CD4-positive, alpha-beta T cell treated with Interleukin-12 subunit alpha and Interleukin-12 subunit beta, for 1 hour (primary cell): ENCODE measurements at places on chromosomes 5 and 9.

- no peak for DNase-seq
Measured at GRCh38 chr5:135115591-135115990, 81.6 kb upstream of the PITX1 start.

GRCh38 chr5:67200809-67201562 is 4.4 kb upstream of the CD180 start:
- DNase-seq = no peak

DNA sequence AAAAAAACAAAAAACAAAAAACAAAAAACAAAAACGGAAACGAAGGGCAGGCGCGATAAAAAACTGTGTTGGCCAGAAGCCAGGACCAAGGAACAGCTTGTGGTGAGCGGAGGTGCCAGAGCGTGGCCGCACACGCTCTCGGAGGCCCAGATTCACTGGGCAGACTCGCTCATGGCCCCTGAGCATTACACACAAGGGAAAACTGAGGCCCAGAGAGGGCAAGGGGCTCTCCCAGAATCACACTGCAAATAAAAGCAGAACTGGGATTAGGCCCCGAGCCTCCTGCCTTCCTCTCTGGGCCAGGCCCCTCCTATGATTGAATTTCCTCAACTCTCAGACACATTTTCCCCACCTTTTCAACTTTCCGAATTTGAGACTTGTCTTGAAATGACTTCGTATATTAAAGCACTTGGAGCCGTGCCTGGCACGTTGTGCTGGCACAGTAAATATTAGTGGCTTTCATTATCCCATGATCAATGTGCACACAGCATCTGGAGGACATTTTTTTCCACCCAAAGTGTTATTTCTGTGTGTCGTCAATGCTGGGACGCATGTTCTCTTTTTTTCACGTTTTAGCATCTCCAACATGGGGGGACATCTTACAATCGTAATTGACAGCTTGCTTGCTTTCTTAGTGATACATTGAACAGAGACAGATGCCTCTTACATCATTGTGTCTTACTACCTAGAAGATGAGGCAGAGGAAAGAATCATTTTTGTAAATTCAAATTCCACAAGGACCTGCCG is 7.4 kb downstream of the FIBCD1 start:
- no peak for DNase-seq

DNA sequence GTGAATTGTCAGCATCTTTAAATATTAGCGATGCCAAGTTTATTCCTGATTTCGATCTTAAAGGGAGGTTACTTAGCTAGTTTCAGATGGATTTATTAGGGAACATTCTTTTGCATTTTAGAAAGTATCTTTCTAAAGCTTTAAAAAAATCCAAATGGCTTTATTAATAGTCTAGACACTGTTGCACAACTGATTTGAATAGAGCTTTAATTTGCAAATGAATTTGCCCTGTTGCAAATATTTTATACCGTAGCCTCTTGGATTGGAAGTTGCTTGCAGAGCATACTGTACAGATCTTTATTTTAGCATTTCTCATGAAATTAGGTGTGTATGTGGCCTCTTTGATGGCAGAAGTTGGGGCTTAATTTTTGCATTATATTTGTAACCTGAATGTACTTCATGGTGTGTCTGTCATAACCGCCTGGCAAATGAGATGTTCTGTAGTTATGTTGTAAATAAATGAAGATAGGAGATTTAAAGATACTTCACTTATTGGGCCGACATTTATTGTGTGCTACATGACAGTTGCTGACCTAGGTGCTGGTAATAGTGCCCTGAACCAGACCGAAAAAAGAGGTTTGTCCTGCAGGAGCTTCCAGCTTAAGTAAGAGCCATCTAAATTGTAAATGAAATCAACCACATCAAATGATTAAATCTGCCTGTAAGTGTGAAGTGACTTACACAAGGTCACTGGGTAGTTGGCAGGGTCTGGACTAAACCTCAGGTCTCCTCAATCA is 1.8 kb downstream of the TCERG1 start:
- no peak for DNase-seq

DNA sequence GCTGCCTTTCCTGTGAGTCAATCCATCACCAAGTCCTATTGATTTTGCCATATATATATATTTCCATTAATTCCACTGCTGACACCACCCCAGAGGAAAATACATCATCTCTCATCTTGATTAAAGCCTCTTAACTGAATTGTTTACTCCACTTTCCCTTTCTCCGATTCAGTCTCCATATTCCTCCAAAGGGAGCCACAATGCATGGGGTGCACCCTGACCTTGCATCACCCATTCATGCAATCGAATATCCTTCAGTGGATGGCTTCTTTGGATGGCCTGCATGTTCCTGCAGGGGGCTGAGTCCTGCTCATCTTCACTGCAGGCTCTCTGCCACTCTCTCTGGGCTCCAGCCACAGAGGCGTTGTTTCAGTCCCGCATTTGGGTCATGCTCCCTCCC is 231.0 kb downstream of the SNX18 start:
- no peak for DNase-seq

GRCh38 chr9:115551396-115551795 is 433.4 kb upstream of the TNC start:
- no peak for DNase-seq

- no peak for DNase-seq
Measured at GRCh38 chr9:77981332-77981731, 50.3 kb downstream of the GNAQ start.

DNA sequence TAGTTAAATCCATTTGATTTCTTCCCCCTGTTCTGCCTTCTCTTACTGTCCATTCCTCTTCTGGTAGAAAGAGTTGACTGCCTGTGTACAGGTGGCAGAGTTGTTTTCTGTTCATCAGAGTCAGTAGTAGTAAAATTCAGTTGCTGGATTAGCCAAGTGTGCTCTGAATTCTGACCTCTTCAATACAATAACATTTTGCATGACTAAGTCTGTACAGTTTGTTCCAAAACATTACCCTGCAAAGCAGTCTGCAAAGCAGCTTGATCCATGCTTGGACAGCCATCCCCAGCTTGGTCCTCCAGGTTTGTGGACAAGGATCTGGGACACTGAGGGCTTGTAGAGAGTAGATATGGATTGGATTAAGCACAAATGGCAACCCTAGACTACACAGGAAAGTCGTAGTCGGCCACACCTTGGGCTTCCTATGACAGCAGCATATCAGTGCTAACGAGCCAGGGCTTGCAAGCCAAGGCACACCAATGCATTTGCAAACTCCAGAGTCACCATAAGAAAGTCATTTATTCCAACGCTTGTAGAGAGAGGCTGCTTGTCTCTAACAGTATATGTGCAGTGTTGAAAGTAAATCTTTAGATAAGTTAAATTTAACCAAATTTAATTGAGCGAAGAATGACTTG is 25.2 kb downstream of the IL12B start:
- no peak for DNase-seq

DNA sequence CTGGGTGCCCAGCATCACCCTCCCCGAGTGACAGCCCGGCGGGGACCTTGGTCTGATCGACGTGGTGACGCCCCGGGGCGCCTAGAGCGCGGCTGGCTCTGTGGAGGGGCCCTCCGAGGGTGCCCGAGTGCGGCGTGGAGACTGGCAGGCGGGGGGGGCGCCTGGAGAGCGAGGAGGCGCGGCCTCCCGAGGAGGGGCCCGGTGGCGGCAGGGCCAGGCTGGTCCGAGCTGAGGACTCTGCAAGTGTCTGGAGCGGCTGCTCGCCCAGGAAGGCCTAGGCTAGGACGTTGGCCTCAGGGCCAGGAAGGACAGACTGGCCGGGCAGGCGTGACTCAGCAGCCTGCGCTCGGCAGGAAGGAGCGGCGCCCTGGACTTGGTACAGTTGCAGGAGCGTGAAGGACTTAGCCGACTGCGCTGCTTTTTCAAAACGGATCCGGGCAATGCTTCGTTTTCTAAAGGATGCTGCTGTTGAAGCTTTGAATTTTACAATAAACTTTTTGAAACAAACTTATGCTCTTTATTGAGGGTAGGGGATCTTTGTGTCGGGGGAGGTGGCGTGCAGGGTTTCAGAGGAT is 1.3 kb downstream of the GADD45G start:
- peak; percentile 23 for DNase-seq

DNA sequence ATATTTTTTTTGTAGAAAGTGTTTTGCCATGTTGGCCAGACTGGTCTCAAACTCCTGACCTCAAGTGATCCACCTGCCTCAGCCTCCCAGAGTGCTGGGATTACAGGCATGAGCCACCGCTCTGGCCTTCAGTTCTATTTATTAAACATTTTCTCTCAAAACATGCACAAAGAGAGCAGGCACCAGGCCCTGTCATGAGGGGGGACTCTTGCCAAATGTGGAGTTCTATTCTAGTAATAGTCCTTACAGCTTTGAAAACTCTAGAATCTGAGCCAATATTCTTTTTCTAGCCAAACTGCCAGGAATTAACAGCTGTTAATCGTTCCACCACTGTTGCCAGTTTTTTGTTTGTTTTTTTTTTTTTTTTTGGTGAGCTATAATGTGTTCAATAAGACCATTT is 124.6 kb downstream of the TARS1 start:
- DNase-seq = no peak

DNA sequence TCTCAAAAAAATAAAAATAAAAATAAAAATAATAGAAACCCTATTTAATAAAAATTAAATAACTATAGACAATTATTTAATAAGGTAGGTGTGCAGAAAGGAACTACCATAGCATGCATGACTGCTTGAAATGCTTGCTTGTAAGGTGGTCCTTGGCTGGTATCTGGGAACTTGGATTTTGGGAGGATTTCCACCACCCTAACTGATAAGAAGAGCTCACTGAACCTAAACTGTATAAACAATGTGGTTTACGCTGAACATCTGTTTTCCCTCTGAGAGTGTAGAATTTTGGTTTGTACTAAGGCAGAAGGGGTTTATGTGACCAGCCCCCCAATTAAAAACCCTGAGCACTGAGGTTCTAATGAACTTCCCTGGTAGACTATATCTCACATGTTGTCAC is 31.2 kb downstream of the CPLANE1 start:
- DNase-seq = no peak

- no peak for DNase-seq
Measured at GRCh38 chr5:96675882-96676281, 13.7 kb downstream of the CAST start.

GRCh38 chr9:110517483-110517882 is 62.1 kb downstream of the SVEP1 start:
- no peak for DNase-seq

GRCh38 chr9:110427497-110428104 is 89.9 kb upstream of the TXNDC8 start:
- DNase-seq = peak; percentile 6

DNA sequence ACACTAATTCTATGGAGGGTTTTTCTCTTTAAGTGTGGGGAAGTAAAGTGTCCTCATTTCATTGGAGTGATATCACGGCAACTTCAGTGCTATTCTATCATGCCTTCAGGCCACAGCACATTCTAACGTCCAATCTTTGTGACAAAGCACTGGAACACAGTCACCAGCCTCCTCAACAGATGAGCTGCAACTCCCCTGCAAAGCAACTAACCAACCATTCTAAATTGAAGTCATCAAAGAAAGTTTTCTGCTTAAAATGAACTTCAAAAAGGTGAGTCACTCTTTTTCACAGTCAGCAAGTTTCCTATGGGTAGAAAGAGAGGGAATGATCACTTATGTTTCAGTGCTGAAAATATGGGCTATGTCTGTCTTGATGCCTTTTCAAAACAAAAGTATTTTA is 190.8 kb downstream of the ELAVL2 start:
- no peak for DNase-seq

DNA sequence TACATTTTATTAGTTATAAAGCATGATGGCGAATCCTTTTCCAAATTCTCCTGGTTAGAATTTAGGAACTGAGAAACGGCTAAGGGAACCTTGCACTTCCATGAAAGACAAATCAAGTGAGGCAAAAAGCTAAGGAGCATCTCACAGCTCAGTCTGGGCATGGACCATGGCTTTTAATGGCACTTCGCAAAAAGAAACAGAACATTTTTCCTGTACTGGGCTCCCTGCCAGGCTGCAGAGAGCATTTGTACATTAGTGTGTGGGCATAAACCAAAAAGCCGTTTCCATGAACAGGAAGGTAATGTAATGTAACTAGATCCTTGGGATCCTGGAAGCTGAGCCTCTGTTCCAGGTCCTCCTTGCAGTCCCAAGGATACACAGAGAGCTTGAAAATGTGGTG is 354.2 kb downstream of the MRPS30 start:
- no peak for DNase-seq

- DNase-seq = no peak
Measured at GRCh38 chr9:969310-970150, 6.9 kb upstream of the DMRT3 start.

DNA sequence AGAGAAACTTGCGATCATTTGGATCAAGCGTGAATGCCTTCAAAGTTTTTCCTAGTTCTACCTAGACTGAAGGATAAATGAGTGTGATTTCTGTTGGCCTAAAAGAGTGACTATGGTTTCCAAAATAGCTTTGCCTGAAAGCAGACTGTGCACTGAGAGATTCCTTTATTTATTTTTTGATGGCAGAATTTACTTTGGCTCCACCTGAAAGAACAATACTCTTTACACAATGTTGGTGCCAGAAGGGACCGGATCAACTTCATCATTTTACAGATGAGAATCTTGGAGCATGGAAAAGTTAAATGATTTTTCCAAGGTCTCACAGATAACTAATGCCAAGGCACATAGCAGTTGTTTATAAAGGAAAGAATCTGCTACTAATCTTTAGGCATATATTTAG is 199.6 kb downstream of the KCTD16 start:
- no peak for DNase-seq

GRCh38 chr9:125884218-125884595 is 137.0 kb downstream of the PBX3 start:
- DNase-seq = no peak

GRCh38 chr5:9957214-9957613 is 292.5 kb downstream of the ATPSCKMT start:
- no peak for DNase-seq

DNA sequence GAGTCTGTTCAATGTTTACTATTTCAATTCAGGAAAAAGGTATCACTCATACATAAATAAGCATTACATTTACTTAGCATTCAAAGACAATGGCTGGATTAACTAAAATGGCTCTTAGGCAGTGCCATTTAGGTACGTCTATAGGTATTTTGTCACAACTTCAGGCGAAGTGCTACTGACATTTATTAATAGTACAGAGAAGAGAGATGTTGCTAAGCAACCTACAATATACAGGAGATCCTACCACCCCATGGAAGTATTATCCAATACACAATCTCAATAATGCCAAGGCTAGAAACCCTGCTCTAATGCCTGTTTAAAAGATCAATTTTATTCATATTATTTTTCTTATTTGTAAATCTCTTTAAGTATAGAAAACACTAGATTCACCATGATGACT is 76.0 kb downstream of the UBAP2 start:
- DNase-seq = no peak

GRCh38 chr9:137381501-137382443 is 41.2 kb downstream of the EXD3 start:
- DNase-seq = no peak

GRCh38 chr5:123116058-123116457 is 27.0 kb downstream of the PRDM6 start:
- no peak for DNase-seq

DNA sequence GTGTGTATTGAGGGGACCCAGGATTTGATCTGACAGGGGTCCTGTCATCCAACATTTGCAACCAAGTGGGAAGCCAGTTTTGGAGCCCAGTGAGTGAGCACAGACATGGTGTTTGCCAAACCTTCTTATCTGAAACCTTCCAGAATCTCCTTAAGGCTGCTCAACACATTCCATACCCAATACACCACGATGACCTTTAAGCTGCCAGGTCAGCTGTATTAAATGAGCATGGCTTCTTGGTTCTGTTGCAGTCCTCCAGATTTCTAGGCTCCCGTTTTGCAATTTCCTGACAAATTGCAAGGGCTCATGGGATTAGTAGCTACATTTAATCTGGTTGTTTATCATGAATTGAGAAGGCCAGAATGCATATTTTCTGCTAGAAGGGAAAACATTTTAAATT is 124.2 kb upstream of the ATP10B start:
- DNase-seq = no peak
